WTC11 (cell line): ENCODE measurements at places on chromosomes 7 and 10.

DNA sequence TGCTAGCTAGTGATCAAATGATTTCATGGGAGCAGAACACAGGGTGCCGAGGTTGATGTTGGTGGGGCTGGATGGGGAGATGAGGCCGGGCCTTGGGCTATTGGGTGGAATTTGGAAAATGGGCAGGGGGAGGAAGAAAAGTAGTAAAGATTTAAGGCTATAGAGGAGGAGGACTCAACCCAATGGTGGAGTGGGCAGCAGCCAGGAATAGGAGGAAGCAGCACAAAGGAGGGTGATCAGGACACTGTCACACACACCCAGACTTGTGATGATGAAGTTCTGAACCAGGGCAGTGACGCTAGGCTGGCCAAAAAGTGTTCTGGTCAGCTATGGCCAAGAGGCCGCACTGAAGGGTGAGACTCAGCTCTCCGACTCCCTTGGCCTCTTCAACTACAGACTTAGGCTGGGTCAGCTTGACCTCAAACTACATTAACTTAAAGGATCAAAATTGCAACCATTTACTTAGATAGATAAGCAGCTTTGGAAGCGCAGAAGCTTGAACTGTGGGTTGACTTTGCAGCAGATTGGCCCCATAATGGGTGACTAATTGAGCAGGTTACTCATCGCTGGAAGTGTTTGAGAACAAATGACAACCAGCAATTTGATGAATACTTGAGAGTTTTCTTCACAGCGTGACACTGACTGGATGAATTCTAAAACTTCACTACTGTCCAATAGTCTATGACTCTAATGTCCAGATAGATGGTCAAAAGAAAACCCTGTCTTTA is 29.4 kb upstream of the GPR26 start:
- no peak for DNase-seq

GRCh38 chr7:44191171-44191570 is 1.9 kb upstream of the GCK start:
- no peak for DNase-seq

DNA sequence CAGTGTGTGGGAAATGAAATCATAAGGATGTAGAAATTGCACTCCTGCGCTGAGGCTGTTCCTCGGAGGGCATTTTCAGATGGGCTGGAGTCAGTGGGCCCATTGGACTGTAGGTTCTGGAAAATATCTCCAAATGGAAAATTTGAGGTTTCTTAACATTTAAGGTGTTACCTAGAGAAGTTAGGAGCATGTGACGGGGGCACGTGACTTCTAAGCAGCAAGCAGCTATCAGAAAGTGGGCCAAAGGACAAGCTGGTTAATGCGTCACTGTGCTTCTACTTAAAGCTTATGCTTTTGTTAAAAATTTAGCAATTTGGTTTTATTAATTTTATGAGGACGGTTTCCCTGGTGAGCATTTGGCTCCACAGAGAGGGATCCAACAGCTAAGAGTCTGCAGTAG is 298.7 kb downstream of the DPP6 start:
- no peak for DNase-seq

GRCh38 chr10:129293991-129294700 is 172.9 kb upstream of the MGMT start:
- DNase-seq, result no peak

DNA sequence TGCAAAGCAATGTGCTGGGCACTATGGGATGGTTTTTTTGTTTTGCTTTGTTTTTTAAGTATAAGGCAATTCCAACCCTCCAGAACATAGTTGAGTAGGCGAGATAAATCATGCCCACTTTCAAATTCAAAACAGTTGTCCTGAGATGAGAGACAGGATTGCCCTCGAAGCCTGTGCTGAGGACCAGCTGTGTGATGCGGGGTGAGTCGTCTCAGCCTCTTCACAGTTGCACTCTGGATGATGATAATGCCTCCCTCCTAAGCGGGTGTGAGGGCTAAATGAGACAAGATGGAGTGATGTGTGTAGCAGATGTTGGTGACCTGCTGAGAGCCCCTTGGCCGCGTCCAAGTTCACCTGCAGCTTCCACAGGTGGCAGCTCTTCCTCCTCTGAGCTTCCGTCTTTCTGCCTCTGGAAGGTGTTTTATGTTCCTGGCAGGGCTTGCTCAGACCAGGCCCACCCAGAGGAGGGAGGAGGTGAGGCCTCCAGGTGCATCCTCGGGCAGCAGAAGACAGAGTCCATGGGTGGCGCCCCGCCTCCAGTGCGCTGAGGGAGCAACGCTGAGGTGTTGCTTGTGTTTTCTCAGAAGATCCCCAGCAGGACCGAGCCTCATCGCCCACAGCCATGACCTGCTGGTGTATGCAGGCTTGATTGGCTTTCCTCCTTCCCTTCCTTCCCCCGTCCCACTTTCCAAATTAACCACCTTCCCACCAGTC is 30.6 kb downstream of the ECHDC3 start:
- no peak for DNase-seq

DNA sequence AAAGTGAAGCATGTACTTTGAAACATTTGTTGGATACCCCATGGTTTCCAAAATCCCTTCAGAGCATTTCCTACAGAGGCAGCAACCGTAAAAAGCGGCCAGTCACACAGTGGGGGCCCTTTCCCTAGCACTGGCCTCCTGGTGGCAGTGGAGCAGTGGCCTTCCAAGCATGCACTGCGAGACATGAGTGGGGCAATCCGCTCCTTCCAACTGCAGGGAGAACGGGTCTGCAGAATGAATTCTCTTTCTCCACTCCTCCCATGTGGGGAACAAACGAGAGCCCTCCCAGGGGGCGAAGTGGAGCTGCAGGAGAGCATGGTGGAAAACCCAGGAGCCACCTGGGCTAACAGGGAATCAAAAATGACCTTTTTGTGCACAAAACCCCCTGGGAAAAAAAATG is 542.9 kb upstream of the GALNT17 start:
- DNase-seq, result no peak

GRCh38 chr10:106785528-106785927 is 379.0 kb downstream of the SORCS1 start:
- DNase-seq, result no peak

GRCh38 chr7:82443547-82444219 is at the start of gene CACNA2D1:
TSS of gene CACNA2D1 (minus strand) at chr7:82443777.
- DNase-seq, result peak; percentile 78

GRCh38 chr10:49572594-49573114 is 33.7 kb upstream of the ERCC6 start:
- DNase-seq, result no peak

GRCh38 chr7:155729847-155730246 is 82.4 kb downstream of the SHH start:
- no peak for DNase-seq

DNA sequence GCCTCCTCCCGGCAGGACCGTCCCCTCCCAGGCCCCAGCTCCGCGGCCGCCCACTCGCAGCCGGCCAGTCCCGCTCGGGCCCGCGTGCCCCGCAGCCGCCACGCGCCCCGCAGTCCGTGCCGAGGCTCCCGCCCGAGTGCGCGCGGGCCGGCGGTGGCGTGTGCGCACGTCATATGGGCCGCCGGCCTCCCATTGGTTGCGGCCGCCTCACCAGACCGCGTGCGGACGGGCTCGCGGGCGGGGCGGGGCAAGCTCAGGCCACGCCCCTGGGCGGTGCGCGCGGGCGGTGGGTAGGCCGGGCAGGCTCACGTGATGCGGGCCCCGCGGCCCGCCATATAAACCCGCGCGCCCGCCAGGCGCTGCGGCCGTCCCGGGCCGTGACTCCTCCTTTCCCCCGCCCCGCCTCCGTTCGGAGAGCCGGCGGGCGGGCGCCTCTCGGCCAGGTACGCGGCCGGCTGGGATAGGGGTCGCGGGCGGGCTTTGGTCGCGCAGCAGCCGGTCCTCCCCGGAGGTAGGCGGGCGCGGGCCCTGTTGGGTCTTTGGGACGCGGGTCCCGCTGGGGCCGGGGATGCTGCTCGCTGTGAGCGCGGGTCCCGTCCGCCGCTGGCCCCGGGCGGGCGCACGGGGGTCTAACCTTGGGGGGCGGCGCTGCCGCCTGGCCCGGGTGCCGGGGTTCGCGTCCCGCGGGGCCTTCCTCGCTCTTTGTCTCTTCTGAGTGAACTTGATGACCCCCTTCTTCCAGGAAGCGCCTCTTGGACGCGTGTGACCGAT is at the start of gene INSIG1:
INSIG1 (plus strand) TSS at position 362 of the 771 bp plus-strand sequence; CDS start at position 770, 408 bp downstream.
- DNase-seq, result peak; percentile 88

DNA sequence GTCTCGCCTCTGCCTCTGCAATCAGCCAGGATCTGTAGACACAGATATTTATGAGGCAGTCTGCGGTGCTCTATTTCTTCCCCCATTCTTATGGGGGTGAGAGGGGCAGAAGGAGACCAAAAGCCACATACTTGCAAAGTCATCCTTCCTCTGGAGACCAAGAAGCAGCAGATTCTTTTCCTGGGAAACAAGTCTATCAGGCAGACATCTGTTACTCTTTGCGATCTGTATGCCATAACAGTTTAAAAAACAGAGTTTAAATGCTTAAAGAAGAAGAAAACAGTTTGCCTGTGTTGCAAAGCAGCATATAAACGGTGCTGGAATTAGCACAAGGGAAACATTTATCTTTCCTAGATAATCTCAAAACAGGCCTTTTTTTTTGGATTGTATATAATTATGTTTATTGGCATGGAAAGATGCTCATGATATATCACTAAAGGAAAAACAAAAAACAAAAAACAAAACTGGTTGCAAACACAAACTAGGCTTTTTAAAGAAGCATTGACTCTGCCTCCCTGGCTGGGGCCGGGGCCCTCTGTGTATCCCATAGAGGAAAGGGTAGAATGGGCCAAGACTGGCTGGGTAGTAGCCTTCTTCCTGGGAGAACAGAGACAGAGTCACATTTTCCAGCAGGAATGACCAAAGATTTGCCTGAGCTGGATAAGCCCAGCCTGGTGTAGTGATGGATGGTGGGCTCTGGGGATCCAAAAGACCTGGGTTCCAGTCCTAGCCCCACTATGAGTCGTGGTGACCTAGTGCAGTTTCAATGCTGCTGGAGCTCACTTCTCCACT is 50.4 kb downstream of the RGS10 start:
- DNase-seq, result no peak

DNA sequence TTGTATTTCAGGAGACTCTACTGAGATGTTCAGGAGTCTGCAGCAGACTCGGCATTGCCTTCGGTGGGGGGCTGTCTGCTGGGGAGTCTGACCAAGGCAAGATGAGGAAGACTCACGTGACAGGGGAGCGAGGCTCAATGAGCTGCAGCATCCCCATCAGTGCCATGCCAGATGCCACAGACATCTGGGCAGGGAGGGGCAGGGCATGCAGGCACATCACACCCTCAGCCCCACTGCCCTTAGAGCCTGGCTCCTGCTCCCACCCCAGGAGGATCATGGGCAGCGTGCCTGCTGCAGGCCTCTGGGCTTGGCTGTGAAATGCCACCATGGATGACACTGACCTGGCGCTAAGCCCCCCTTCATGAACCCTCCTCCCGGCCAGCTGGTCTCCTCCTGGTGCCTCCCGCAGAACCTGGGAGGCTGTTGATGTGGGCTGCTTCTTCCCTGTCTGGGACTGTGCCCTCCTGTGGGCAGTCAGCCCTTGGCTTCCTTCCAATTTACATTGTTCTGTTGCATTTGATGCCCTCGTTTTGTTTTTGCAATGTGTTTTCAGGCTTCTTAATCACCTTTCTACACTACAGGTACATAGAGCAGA is 235.0 kb downstream of the PAXIP1 start:
- DNase-seq, result no peak

DNA sequence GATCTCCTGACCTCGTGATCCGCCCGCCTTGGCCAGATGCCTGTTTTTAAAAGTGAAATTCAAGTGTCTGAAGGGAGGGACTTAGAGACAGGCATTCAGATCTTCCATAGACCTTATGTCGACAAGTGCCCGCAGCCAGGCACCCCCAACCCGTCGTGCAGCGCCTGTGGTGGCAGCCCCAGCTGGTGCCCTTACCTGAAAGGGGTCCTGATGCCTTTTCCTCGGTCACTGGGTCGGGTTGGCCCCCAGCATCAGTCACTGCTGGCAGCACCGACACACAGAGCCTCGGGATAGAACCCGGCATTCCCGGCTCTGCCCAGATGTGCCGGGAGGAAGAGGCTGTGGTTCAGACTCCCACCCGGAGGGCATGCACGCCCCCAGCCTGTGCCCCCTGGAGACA is 23.3 kb downstream of the LRRC27 start:
- DNase-seq, result no peak

DNA sequence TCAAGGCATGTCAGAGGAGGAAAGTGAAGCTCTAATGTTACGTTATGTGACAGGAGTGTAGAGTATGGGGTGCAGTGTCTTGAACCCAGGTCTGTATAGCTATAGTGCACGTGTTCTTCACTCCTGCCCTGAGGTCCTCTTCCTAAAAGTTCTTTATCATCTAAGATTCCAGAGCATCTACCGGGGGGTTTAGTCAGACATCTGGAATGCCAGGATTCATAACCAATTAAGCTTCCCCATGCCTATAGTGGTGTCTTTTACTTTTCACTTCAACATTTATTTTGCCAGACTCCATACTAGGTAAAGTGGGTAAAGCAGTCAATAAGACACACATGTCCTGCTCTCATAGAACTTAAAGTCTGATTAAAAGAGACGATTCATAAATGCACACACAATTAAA is 22.4 kb downstream of the PPP1R3C start:
- no peak for DNase-seq

DNA sequence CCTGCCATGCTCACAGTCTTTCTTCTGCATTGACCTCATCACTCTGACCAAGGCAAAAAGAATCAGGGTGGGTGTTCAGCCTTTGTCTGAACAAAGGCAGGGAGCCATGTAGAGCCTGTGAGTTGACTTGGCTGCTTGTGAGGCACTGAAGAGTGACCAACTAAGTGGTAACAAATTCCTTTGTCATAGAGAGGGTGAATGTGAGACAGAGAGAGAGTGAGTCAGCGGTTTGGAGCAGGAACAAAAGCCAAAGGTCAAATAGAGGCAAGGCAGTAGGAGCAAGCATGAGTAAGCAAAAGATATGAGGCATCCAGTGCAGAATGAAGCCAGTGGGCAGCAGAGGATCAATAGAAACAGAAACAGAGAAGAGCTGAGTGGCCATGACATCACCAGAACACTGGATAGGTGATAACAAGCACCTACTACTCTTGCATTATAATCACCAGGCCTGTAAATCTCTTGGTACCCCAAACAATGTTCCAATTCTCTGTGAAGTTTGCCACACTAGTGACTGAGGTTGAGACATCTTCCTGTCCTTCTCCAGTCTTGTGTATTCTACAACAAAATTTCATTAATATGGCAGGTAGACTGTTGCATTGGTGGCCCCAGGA is 116.2 kb upstream of the LAMB4 start:
- no peak for DNase-seq

DNA sequence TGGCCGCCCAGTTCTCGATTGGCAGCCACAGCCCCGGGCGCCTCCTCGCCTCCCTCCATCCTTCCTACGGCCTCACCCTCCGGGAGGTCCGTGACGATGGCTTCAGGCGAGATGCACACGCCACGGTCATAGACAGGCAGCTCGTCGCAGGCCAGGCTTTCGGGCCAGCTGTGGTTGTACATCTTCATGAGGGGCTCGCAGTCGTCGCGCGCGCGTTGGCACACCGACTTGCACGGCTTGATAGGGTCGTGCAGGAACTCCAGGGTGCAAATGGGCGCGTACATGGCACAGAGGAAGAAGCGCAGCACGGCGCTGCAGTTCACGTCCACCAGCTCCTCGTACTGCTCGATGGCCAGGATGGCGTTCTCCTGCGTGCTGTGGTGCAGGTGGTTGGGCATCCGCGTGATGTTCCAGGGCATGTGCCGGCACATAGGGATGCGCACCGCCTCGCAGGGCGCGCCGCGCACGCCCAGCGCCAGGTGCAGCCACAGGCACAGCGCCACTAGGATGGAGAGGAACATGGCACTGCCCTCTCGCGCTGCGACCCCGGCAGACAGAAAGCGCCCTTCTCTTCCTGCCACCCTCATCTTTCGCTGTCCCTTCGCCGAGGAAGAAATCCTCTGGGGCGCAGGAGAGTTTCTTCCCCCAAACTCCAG is 472 bp downstream of the SFRP4 start:
- DNase-seq, result peak; percentile 42

GRCh38 chr10:7291487-7292270 is 119.2 kb downstream of the SFMBT2 start:
- no peak for DNase-seq
